GF-D8 (cell line): ENCODE measurements at places on chromosomes 6 and 20.

DNA sequence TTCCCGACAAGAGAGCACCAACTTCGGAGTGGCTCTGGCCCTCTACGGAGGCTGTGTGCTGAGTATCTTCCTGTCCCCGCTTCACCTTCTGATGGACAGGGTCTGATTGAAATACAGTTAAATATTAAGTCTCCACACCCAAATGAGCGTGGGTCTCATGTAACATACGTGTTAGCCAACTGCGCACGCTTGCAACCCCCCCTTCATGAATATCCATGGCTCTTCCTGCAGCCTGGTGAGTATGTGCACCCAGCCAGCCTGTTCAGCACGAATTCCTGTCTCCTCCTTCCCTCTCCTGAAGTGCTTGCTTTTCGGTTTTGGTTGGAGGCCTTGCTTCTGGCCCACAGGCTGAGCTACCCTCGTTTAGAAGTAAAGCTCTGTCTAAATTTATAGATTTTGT is 102.9 kb upstream of the FRMD1 start:
- DNase-seq: no peak

- no peak for DNase-seq
Observed at GRCh38 chr20:23654717-23655116, 17.0 kb upstream of the CST3 start.

DNA sequence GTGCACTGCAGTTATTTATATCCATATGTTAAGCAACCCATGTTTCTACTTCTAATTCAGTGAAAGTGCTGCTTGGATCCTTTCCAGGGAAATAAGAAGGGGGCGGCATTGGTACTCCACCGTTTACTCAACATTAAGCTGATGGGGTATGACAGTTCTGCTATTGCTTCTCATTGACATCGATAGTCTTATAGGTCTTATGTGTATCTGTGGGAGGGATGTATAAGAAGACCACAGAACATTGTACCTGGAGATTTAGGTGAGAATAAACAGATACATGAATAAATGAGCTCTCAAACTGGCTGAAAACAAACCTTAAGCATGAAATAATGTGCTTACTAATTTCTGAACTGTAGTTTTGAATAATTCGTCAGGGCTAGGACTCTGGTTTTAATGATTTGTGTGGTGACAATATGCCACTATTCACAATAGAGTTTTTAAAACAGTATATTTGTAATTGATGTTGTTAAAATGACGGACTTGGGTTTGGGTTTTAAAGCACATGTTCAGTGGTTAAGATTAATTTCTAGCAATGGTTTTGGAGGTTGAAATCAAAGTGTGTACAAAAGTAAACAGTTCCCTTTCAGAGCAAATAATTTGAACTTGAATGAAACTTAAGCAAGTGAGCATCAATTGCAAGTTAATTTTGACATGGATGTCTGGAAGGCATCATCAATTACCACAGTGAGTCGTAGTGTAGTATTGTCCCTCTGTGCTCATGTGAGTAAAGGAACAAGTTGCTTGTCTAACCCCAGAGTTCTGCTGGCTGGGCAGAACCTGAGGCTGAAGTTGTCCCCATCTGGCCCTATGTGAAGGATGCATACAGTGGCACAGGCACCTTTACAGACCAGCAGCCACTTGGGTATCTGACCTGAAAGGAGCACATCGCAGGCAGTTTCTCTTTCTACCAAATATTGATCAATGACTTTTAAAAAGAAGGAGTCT is 84.7 kb upstream of the SUPT3H start:
- DNase-seq: no peak

DNA sequence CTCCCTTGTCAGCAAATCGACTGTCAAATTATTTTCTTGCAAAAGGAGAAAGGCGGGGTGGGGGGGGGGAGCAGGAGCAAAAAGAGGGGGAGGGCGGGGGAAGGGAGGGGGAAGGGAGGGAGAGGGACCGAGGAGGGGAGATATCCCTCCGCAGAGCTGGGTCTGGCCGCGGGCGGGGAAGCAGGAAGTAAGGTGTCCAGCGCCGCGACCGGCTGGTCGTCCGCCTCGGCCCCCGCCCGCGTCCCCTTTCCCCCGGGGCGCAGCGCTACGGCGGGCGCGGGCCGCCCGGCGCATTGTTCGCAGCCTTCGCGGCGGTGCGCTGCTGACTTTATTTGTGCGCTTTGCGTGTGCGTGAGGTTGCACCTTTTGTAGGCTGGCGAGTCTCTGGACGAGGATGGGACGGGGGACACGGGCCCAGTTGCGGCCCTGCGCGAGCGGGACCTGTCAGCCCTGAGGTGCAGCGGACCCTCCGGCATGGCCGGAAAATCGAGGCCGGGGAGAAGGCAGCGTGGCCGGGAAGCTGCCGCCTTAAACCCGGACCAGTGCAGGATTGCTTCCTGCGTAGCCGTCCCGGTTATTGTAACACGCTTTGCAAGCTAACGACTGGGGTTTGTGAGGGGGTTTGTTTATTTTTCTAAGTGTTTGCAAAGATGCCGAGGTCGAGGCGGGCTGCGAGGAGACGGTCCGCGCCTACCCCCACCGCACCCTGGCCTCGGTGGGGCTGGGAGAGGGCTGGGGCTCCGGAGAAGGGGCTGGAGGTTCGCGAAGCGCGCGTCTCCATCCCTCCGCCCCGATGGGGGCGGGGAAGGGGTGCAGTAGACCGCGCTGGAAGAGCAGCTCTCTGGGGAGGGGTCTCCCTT is 675 bp upstream of the TRERF1 start:
- no peak for DNase-seq

- DNase-seq: no peak
Observed at GRCh38 chr20:507006-507758, 36.4 kb downstream of the CSNK2A1 start.

DNA sequence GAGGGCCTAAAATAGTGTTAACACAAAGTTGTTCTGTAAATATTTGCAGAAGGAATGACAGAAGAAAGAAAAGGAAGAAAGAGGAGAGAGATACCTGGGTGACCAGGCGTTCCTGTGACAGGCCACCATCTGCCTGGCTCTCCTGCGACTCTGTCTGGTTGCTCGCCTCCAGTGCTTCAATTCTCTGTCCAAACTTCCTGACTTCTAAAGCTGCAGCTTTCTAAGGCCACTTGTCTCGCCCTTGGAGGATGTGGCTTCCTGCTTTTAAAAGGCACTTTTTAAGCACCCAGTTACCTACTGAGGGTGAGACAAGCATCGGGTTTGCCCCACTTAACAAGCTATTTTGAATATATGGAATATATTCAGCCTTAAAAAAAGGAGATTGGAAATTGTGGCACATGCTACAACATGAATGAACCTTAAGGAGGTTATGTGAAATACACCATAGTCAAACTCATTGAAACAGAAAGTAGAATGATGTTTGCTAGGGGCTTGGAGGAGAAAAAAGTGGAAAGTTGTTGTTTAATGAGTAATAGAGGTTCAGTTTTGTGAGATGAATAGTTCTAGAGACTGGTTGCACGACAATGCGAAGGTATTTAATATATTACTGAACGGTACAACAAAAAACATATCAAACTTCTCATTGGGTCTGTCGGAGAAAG is 32.8 kb downstream of the VIP start:
- DNase-seq: no peak

DNA sequence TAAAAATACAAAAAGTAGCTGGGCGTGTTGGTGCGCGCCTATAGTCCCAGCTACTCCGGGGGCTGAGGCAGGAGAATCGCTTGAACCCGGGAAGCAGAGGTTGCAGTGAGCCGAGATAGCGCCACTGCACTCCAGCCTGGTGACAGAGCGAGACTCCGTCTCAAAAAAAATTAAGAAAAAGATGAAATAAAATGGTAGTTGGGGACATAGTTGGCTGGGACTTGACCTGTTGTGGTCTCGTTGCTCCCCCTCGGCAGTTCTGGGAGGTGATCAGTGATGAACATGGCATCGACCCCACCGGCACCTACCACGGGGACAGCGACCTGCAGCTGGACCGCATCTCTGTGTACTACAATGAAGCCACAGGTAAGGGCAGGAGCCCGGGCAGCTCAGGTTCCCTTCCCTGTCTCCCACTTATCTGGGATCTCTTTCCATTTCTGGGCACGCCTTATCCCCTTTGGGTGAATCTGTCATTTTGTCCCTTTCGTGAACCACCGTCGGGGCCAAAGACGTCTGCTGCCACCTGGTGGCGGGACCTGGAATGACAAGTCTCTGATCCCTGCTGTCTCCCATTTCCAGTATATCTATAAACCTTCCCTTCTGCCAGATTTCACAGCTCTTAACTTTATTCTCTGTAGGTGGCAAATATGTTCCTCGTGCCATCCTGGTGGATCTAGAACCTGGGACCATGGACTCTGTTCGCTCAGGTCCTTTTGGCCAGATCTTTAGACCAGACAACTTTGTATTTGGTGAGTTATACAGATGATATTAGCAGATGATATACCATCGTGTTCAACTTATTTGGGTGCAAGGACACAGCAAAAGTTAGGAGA is 2.3 kb downstream of the TUBB start:
- DNase-seq: peak; percentile 39

DNA sequence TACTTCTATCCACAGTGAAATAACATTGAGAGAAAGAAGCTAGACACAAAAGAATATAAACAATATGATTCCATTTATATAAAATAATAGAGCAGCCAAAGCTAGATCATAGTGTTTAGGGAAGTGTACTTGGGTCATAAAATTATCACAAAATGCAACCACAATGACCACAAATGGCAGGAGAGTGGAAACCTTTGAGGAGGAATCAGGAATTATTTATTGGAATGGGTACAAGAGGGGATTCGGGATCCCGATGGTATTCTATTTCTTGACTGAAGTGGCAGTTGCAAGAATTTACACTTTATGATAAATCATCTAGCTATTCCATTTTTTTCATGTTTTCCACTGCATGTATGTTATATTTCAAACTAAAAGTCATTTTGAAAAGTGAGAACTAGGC is 76.1 kb downstream of the IPCEF1 start:
- DNase-seq: no peak

GRCh38 chr6:16124198-16125180 is 4.4 kb upstream of the MYLIP start:
- no peak for DNase-seq

DNA sequence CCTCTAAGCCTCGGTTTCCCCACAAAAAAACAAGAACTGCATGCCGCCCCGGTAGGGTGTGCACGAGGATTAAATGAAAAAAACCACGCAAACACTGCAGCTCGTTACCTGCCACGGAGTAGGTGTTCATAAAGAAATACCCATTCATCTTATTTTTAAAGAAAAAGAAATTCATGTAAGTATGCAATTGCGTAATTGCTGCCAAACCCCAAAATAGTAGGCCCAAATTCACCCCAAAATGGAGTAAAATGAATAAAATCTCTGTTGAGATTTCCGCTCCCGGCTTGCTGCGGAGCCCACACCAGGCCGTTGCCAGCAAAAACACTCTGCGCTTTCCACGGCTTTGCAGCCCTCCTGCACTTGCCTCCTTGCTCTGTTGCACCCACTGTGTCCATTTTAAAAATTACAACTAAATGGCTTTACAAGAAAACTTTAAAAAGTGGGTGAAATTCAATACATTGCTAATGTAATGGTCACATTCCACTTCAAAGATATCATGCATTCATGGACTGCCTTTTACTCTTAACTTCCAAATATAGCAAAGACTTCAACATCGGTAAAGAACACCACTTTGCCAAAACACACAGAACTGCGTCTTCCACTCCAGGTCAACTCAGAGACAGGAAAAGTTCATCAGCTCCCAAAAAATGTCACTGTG is 125.0 kb downstream of the ZMYND8 start:
- no peak for DNase-seq

- no peak for DNase-seq
Observed at GRCh38 chr6:118504611-118505010, 43.5 kb upstream of the PLN start.

DNA sequence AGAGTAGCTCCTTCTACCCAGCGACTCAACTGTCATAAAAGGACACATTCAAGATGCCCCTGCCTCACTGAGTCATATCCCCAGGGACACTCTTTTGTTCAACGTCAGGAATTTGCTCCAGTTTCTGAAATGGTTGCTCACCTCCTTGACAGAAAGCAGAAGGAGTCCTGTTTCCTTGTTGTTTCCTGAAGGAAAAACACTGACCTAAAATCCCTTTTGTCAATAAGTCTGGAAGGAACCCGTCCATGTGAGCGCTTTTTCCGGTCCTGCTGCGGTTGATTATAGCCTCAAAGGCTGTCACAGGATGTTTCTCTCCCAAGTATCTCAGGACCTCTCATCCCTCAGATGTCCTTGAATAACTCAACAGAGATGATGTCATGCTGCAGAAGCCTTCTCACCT is 113.6 kb upstream of the PLEKHG1 start:
- DNase-seq: no peak
